ENCODE measurements at places on chromosomes 3 and 15.
A peak's percentile ranks its signal among the peaks of the same experiment; 100 is the strongest.

GRCh38 chr15:58932710-58933280 is 684 bp downstream of the SLTM start:
- DNase-seq = no peak

DNA sequence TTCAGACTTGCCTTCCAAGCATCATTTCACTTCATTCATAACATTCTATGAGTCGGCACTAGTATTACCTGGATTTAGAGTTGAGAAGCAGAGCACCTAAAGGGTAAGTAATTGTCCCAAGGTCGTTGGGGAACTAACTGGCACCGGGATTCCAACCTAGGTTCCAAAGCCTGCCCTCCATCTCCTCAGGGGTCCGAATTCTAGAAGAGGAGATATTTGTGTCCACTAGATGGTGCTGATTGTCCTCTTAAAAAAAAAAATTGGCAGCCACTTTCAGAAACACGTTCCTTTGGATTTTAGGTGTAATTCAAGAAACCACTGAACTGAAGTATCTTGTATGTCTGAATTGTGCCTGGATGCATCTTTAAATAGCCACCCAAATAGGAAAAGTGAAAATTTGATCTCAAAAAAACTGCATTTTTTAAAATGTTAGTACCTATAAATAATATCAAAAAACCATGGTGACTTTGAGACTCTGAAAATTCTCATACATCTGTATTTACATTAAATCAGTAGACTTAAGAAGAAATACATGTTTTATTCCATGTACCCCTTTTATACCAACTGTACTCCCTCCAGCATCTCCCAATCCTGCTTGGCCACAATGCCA is 3.9 kb upstream of the FSIP1 start:
- DNase-seq = peak; percentile 75

- no peak for DNase-seq
Measured at GRCh38 chr3:172708921-172709773, 1.7 kb downstream of the NCEH1 start.

- peak; percentile 20 for DNase-seq
Measured at GRCh38 chr3:19543212-19543841, 390.7 kb downstream of the EFHB start.

- DNase-seq = no peak
Measured at GRCh38 chr3:183485093-183485492, 56.7 kb upstream of the MCF2L2 start.

- DNase-seq = no peak
Measured at GRCh38 chr3:142930463-142930862, 33.0 kb downstream of the PAQR9 start.

DNA sequence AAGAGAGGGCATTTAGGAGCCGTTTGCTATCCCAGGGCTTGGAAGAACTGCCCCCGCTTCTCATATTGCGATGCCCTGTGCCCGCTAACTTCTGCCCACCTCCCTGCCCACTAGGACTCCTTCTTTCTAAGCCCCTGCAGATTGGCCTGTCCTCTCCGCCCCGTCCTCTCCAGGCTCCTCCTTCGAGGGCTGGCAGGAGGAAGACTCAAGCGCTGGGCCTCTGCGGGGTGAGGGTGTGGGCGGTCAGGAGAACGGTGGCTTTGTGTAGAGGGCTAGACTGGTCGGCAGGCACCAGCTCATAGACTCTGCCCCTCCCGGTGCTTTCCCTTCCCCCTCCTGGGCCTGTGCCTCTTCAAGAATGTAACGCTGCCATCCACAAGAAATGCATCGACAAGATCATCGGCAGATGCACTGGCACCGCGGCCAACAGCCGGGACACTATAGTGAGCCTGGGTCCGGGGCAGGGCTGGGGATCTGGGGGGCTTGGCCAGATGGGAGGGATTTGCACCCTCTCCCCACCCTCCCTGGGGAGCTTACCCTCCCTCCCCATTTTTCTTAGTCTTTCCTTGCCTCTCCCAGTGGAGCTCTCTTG is 21.9 kb downstream of the PRKCD start:
- no peak for DNase-seq

GRCh38 chr3:30440147-30440604 is 166.2 kb upstream of the TGFBR2 start:
- DNase-seq = no peak

GRCh38 chr15:86284635-86285034 is 205.0 kb downstream of the AGBL1 start:
- DNase-seq = no peak

DNA sequence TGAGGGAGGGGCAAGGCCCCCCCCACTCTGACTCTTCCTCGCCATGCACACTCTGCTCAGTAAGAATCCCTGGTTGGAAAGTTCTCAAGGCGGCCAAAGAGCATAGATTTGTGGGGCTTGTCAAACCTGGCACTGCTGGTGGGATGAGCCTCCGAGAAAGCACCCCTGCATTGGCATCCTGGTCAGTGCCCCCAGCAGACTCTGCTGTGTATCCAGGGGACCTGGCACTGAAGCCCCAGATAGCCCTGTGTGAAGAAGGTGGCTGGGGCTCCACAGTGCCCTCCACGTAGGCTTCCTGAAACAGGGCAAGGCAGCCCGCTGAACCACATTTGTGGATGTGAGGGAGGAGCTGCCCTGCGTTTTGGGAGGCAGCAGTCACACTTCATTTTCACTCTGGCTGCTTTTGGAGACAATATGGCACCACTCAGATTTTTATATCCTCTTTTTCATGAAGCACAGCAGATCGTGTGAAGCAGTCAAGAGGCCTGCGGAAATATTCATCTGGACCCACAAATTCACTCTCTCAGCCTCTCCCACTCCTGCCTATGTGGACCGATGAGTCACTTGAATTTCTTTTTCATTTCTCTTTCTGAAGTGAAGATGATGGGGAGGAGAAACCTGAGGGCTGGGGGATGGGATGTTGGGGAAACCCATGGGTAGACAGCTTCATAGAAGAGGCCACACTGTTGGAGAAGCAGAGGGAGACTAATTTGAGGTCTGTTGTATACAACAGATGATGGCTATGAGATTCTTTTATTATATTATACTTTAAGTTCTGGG is 88.7 kb upstream of the BCL6 start:
- no peak for DNase-seq

GRCh38 chr3:47874913-47875312 is 72.0 kb downstream of the DHX30 start:
- DNase-seq = no peak

GRCh38 chr3:26647078-26647477 is 24.5 kb downstream of the LRRC3B start:
- DNase-seq = no peak

GRCh38 chr3:147406028-147406931 is at the start of gene ZIC4:
Gene ZIC4 (minus strand): TSS chr3:147406543. CDS start chr3:147402797, 3,746 bp downstream.
- DNase-seq = no peak

- no peak for DNase-seq
Measured at GRCh38 chr15:65887565-65887964, 18.3 kb downstream of the RAB11A start.

DNA sequence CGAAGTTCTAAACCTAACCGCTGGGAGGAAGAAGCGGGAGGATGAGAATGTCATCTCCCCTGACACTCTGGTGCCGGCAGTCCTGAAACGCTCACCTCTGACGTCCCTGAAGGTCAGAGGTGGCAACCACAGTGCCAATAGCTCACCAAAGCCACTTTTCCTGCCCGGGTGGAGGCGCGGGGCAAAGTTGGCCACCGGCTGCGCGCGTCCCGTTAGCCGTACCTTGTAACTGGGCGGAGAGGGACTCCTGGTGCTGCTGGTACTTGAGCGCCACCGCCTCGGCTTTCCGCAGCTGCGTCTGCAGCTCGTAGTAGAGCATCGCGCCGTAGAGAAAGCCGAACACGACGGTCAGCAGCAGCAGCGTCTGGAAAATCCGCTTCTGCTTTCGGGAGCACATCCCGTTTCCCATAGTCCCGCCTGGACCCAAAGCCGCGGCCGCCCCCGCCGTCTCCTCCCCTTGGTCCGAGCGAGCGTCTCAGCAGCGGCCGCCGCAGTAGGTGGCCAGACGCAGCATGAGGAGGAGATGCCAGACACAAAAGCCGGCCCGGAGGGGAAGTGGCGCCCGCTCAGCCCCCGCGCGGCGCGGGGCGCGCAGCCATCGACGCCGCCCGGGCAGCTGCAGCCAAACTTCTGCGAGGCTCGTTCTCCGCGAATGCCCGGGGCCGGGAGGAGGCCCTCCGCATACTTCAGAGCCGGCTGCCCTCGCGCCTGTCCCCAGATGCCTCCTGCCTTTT is 680 bp downstream of the GOLIM4 start:
- peak; percentile 86 for DNase-seq

DNA sequence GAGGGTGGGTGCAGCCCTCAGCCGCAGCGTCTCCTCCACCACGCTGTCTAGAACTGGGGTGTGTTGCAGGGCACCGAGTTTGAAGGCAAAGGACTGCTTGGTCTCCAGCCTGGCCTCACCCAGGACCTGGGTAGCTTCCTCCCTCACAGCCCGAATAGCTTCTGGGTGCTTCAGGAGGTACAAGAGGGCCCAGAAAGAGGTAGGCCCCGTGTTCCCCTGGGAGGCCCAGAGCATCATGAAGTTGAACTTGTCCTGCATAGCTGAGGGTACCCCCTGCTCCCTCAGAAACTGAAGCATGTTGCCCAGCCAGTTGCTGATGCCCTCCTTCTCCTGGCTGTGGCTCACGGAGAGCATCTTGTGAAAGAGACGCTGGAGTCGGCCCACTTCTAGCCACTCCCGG is 930 bp downstream of the CYP8B1 start:
- no peak for DNase-seq

DNA sequence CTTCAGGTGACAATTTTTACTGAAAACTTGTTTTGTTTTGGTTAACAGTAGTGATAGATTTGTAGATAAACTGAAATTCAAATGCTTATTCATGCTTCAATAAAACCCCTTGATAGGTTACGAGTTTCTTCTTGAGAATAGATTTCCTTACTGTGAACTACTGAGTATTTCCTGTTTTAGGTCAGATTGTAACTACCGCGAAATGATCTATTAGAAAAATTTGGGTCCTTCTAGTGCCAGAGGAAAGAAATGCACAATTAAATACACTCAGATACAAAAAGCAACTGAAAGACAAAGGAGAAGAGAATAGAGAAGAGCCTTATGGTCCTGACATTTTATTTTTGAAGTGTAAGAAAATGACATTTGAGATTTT is 251.7 kb upstream of the TBL1XR1 start:
- DNase-seq = no peak

DNA sequence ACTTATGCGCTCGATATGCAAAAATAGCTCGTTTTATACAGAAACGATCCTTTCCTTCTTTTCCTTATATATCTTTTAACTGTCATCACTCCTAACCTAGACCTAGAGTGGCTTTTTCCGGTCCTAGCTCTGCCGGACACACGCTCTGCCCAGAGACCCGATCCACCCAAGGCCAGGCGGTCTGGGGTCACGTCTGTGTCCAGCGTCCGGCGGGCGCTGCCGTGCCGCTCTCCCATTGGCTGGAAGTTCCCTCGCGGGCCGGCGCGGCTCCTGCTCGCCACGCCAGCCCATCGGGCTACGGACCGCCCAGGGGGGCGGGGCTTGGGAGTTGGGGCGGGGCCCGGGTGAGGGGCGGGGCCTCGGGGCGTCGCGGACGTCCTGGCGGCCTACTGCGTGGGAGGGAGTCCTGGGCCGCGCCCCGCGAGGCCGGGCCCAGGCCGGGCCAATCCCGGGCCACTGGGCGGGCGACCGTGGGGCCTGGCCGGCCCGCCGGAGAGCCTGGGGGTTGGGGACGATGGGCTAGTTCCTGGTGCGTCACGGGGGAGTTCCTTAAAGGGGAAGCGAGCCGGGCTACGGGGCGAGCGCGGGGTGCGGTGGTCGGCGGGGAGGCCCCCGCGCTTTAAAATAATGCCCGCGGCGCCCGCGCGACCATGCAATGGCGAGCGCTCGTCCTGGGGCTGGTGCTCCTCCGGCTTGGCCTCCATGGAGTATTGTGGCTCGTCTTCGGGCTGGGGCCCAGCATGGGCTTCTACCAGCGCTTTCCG is at the start of gene EDEM1:
EDEM1 (plus strand) TSS at position 552 of the 764 bp plus-strand sequence; CDS start at position 651, 99 bp downstream.
- DNase-seq = peak; percentile 97

DNA sequence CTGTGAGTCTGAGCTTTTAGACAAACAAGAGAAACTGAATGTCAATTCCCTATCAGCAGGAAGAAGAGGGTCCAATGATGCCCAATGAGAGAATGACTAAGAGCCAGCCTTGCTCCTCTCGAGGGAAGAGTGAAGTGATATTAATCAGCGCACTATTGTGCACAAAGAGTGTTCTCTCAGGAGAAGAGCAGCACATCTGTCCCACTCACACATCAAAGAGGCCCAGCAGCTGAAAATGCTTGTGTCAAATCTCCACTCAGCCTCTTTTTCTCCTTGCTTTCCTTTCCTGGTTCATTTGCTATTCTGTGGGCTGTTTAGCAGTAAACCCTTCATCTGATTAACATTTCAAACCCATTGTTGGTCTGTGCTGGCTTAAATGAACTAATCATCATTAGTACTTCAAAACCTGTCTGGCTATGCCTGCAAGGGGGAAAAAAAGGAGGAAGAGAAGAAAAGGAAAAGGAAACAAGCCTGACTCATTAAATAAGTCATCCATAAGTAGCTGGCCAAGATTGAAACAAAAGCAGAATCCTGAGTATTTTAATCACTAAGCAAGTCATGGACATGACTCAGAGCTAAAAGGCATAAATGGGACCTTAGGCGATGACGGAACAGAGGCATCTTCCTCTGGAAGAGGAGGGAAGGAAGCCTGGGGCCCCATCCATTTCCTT is 912.7 kb downstream of the TUSC7 start:
- DNase-seq = no peak

DNA sequence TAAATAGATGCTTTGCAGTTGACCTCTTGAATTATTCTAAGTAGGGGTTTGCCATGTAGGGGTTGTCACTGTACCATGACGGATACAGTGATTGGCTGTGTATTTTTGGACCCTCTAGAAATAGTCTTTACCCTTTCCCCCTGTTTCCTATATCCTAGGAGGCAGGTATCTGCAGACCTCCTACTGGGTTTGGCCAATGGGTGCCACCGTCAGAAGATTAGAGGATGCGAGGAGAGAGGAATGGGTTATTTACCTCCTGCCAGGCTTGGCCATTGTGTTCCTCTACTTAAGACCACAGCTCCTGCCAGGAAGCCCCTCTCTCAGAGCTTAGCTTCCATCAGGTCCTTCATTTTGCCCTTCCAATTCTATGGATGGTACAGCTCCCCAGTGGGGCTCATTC is 40.2 kb upstream of the CLRN1 start:
- no peak for DNase-seq

DNA sequence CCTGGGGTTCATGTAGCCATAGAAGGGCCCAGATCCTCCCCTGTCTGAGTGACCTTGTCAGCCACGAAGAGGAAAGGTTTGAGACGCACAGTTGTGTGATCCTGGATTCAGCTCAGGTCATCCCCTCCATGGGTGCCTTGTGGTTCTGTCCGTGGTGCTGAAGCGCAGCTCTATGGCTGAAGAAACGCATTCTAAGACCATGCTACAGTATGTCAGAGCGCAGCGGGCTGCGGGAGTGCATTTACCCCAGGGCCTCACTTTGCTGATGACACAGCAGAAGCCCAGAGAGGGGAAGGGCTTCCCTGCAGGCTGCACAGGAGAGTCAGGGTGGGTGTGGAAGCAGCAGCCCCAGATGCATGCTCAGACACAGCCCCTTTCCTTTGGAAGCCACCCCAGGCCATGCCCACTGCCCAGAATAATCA is 68.8 kb upstream of the IQSEC1 start:
- peak; percentile 81 for DNase-seq

GRCh38 chr3:38687321-38687720 is 37.8 kb upstream of the SCN5A start:
- DNase-seq = no peak

Measured in common myeloid progenitor, CD34-positive (primary cell).